CD4-positive, alpha-beta T cell treated with Interleukin-15 for 4 hours (primary cell): ENCODE measurements at places on chromosomes 2 and 18.

DNA sequence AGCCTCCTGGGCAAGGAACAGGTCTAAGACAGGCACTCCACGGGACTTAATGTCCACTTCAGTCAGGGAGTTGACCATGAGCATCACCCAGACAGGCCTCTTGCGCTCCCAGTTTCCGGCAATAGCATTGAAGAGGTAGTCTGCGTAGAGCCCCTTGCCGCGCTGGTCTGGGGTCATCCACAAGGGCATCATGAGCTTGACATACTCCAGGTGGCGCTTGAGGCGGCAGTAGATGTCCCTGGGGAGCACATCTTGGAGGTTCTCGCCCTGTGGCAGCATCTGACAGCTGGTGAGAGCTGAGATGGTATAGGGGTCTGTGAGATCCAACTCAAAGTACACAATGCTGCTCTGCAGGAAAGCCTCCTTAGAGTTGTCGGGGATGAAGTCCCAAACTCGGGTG is 10.6 kb downstream of the TRABD2A start:
- DNase-seq, result no peak

GRCh38 chr18:58218117-58218516 is 174.1 kb downstream of the NEDD4L start:
- DNase-seq, result no peak

DNA sequence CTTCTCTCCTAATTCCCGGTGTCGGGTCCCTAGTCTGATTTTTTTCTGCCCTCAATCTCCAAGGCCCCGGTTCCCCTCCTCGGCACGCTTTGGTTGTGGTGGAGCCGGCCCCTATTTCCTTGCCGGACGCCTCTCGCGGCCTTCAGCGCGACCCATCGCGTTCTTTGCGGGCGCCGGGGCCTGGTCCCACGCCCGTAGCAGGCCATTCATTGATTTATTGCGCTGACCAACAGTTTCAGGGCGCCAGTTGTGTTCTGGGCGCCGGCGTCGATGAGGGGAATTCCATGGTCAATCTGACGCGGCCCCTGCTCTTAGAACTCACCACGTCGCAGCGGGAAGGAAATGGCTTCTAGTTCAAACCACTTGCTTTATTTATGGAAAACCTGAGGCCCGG is 396 bp downstream of the CNOT9 start:
- DNase-seq, result peak; percentile 49

- no peak for DNase-seq
Measured at GRCh38 chr2:193276069-193276468, 1081.3 kb upstream of the TMEFF2 start.

GRCh38 chr18:77872166-77872565 is 622.5 kb downstream of the GALR1 start:
- DNase-seq, result no peak

DNA sequence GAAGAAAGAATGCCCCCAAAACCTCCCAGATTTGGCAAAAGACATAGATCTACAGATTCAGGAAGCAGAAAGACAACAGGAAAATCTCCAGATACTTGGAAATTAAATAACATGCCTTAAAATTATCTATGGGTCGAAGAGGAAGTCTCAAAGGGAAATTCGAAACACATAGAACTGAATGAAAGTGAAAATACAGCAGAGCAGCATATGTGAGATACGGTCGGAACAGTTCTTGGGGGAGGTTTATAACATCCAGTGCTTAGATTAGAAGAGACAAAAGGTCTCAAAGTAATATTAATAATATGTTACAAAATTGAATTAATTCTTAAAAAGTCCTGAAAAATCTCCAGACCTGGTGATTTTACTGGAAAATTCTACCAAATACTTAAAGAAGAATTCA is 14.3 kb downstream of the KCNG2 start:
- no peak for DNase-seq

DNA sequence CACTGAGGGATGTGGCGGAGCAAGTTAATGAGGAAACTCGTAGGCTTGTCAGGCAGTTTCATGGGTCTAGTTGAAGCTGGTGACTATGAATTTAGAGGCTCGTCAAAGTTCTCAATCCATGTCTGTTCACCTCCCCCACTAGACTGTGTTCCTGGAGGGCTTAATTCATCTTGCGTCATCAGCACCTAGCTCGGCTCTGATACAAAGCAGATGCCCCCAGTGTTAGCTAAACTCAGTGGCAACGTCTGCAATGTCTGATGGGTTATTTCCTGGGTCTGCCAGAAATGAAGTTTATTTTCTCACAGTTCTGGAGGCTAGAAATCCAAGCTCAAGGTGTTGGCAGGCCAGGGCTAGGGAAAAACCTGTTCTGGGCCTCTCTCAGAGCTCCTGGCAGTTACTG is 140.6 kb downstream of the PID1 start:
- DNase-seq, result no peak

- no peak for DNase-seq
Measured at GRCh38 chr18:2274613-2275012, 296.7 kb downstream of the METTL4 start.

DNA sequence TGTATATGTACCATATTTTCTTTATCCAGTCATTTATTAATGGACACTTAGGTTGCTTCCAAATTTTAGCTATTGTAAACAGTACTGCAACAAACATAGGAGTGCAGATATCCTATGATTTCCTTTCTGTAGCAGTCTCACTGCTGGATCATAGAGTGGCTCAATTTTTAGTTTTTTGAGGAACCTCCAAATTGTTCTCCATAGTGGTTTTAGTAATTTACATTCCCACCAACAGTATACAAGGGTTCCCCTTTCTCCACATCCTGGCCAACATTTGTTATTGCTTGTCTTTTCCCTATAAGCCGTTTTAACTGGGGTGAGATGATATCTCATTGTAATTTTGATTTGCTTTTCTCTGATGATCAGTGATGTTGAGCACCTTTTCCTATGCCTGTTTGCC is 114.3 kb downstream of the TMEM17 start:
- DNase-seq, result no peak

GRCh38 chr2:9199716-9200632 is 6.6 kb upstream of the ASAP2 start:
- no peak for DNase-seq

GRCh38 chr2:10599921-10600320 is 89.9 kb downstream of the NOL10 start:
- no peak for DNase-seq

DNA sequence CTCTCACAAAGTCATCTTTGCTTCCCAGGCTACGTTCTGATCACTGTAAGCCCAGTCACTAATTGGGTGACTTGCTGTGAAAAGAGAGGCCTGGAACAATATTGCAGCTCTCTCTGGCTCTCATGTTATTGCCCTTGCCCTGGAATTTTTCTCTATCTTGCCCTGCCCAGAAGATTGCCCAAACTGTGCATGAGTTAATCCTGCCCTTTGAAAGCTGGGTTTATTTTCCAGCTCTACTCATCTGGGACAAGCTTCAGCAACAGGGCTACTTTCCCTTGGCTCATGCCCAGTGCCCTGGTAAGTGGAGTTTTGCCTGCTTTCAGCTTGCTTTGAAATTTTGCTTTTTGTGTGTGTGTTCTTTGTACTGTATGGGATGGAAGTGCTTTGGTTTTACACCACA is 6.9 kb upstream of the EHBP1 start:
- DNase-seq, result no peak

GRCh38 chr2:33038230-33038629 is 91.5 kb downstream of the LTBP1 start:
- DNase-seq, result no peak

DNA sequence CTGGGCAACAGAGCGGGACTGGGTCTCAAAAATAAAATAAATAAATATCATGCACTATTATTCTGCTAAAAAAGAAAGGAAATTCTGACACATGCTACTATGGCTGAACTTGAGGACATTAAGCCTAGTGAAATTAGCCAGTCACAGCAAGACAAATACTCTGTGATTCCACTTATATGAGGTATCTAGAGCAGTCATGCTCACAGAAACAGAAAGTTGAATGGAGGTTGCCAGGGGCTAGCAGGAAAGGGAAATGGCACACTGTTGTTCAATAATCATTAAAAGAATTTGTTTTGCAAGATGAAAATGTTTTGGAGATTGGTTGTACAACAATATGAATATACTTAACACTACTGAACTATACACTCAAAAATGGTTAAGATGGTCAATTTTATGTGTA is 60.8 kb downstream of the NCKAP1 start:
- DNase-seq, result no peak

GRCh38 chr2:2328848-2329247 is 2.2 kb downstream of the MYT1L start:
- DNase-seq, result no peak

GRCh38 chr18:49596687-49597086 is 34.8 kb downstream of the LIPG start:
- DNase-seq, result no peak

GRCh38 chr2:112723995-112724394 is 3.2 kb downstream of the NT5DC4 start:
- no peak for DNase-seq

- no peak for DNase-seq
Measured at GRCh38 chr2:76713312-76713711, 808.9 kb downstream of the LRRTM4 start.

GRCh38 chr18:61901323-61901986 is 8.6 kb upstream of the RNF152 start:
- peak; percentile 45 for DNase-seq

GRCh38 chr2:121491518-121491917 is 39.2 kb upstream of the RNU4ATAC start:
- no peak for DNase-seq

- DNase-seq, result no peak
Measured at GRCh38 chr2:7598402-7598801, 681.2 kb downstream of the RNF144A start.

DNA sequence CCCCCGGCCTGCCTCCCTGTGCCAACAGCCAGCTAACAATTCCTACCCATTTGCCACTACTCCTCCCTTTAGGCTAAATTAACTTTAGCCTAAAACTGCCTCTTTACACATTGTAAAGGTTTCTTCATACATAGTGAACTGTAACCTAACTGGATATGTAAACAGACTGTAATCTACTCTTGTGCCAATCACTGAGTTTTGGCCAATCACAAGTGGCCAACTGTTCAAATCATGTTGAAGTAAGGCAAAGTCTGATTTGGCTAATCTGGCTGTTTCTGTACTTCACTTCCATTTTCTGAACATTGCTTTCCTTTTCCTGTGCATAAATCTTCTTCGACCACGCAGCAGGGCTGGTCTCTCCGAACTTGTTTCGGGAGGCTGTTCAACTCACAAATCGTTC is 103.6 kb upstream of the LYPD6 start:
- no peak for DNase-seq
